D721Med (cell line): ENCODE measurements at places on chromosomes 3 and 15.

DNA sequence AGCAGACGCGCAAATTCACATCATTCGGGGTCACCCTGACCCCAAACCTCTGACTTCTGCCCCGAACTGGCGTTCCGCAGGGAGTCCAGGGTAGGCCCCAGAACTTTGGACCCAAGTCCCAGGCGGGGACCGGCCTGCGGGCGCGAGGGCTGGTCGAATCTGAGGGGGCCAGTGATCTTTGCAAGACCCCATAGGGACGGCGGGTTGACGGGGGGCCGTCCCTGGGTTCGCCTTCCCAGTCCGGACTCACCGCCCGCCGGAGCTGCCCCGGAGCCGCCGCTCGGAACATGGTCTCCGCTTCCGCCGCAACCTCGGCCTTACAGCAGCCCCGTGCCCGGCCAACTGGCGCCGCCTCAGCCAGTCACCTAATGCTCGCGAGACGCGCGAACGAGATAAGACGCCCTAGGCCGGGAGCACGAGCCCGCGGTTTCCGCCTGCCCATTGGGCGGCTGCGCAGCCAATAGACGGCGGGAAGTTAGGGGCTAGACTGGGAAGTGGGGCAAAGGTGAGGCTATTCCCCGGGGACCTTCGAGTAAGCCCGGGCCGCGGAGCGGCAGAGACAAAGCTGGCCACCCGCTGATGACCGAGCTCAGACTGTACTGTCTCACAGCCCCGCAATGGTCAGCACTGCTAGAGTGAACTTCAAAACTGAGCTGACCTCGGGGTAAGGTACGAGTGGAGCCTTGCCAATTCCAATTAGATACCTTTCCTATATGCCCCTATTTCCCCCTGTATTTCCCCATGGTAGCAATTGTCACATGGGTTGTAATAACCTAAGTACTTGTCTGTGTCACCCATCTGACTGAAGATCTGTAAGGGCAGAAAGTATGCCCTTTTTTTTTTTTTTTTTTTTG is at the start of gene ETFA:
ETFA (minus strand) TSS at position 370 of the 854 bp plus-strand sequence; CDS start at position 289, 81 bp downstream.
- DNase-seq: peak; percentile 99

GRCh38 chr3:161977063-161977462 is 480.5 kb downstream of the OTOL1 start:
- no peak for DNase-seq

- no peak for DNase-seq
Observed at GRCh38 chr3:37586280-37586679, 275.4 kb upstream of the CTDSPL start.

DNA sequence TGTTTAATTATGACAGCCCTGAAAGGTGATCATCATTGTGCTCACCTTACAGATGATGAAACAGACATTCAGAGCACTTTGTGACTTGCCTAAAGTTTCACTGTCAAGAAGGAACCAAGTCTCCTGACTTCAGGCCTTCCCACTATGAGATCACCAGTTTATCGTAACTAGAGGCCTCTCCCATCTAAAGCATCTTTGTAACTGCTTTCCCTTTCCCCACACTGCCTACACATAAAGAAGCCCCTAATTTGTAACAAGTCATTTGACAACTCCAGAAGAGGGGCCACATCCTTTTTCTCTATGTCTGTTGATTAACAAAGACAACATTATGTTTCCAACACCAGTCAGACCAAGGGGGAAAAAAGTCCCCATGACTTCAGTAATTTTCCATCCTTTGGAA is 1.1 kb downstream of the KLHL6 start:
- no peak for DNase-seq

- no peak for DNase-seq
Observed at GRCh38 chr15:81400640-81401236, 26.7 kb upstream of the TMC3 start.

DNA sequence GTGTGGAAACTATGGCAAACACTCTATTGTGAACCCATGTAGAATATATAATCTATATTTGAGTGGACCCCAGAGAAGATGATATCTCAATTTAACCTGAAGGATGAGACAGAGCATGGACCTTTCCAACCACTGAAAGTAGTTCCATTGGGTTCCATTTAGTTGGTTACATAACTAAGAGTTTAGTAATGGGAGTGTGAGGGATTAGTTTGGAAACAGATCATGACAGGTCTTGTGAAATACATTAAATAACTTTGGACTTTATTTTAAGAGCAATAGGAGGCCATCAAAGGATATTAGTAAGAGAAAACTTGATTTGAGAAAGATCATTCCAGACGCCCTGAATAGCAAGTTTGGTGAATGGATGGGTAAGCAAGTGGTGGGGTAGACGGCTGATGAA is 487.2 kb upstream of the ROBO2 start:
- no peak for DNase-seq

GRCh38 chr3:76402926-76403325 is 617.6 kb upstream of the ZNF717 start:
- no peak for DNase-seq

- DNase-seq: no peak
Observed at GRCh38 chr15:57253082-57253481, 123.2 kb upstream of the CGNL1 start.

DNA sequence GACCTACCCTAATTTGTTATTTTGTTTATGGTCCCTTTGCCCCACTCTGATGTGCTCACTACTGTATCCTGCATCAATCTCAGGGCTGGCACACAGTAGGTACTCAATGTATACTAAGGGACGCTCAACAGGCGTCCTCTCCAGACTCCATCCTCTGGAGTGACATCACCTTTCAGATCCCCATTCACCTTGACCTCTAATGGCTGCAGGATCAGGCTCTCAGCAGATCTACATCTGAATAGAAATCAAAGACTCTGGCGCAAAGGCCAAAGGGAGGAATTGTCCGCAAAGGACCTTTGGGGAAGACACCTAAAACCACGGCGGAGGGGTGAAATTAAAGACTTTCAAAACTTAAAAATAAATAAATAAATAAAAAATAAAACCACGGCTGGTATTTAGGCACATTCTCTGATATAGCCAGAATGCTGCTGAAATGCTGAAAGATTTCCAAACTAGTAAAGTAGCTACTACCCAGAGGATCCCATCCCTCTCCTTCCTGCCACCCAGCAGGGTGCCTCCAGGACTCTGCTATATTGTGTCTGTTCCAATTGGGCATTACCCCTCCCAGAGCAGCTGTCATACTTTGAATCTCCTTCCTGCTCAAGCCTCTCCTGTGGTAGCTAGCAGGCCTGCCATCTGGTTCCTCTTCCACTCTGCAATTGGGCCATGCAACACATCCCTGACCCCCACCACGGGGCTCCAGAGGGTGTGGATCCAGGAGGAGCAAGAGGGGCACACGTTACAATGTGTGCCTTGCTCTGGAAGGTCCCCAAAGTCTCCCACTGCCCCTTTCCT is 6.1 kb downstream of the SHF start:
- DNase-seq: peak; percentile 67

DNA sequence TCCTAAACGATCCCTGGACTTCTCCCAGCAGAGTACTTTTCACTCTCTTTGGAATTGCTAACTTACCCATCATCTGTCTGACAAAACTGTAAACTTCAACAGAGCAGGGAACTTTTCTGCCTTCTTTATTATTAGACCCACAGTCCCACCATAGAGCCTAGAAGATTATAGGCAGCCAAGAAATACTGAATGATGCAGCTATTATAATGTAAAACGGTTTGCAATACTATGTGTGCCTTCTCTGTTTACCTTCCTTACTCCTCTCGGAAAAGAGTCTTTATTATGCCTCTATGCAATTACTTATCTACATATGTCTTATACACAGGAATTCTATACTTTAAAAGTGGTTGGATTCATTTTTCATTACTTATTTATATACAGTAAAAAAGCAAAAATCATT is 36.0 kb downstream of the SHQ1 start:
- no peak for DNase-seq
